ENCODE measurements at places on chromosomes 6 and 20.

GRCh38 chr20:22861990-22862389 is 173.1 kb upstream of the SSTR4 start:
- DNase-seq, result no peak

DNA sequence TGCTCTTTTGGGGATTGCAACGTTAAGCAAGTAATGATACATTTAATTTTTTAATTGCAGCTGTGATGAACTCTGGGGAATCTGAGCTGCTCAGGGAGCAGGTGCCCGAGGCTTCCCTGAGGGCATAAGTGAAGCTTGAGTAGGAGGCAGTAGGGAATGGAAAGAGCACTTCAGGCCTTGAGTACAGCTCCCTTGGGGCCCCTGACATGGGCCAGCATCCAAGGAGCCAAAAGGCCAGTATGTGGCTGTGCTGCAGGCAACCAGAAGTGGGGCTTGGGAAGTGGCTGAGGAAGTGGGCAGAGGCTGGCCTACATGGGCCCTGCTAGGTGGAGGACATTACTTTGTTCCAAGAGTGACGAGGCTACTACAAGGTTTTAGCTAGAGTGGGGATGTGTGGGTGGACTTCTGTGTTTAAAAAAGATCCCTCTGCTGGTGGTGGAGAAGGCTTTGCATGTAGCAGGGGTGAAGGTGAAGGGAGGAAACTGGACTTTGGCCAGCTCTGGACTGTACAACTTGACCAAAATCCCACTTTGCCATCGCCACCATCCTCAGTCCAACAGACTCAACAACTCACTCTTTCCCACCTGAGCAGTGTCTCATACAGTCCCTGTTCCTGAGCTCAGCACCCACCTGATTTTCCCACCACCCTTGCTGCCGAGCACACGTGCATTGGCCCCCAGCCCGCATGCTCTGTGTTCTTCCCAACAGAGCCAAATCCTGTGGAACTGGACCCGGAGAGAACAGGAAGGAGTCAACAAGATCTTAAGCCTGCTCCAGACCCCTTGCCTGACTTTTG is 10.9 kb upstream of the ZNF831 start:
- DNase-seq, result no peak

DNA sequence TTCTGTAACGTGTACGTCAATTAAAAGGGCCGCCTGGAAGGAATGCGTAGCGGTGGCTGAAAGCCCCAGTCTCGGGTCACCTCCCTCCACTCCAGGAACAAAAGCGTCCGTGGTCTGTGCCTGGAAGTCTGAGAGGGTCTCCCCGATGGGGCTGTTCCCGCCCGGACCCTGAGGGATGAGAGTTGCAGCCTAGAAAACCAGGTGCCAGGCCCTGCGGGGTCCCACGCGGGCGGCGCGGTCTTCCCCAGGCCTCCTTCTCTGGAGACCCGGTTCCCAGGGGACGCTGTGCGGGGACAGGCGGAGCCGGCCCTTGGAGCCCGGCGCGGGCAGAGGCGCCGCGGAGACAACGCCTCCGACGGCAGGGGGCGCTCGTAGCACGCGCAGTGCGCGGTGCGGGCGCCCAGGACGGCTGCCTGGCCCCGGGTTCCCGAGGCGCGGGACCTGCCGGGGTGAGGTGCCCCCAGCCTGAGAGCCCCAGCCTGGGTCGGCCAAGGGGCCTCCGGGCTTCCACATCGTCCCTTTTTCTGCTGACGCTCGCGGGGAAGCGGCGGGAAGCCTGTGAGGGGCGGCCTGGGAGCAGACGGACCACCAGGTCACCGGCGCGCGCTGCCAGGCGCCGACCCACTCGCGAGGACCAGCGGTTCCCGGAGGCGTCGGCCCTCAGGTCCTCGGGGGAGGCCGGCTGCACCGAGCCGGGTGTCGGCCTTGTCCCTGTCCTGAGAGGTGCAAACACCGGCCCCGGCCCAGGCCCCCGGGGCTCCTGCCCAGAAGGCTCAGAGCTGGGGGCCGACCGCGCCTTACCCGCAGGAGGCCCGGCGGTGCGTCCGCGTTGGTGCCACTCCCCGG is 5.3 kb upstream of the FOXC1 start:
- peak; percentile 88 for DNase-seq

DNA sequence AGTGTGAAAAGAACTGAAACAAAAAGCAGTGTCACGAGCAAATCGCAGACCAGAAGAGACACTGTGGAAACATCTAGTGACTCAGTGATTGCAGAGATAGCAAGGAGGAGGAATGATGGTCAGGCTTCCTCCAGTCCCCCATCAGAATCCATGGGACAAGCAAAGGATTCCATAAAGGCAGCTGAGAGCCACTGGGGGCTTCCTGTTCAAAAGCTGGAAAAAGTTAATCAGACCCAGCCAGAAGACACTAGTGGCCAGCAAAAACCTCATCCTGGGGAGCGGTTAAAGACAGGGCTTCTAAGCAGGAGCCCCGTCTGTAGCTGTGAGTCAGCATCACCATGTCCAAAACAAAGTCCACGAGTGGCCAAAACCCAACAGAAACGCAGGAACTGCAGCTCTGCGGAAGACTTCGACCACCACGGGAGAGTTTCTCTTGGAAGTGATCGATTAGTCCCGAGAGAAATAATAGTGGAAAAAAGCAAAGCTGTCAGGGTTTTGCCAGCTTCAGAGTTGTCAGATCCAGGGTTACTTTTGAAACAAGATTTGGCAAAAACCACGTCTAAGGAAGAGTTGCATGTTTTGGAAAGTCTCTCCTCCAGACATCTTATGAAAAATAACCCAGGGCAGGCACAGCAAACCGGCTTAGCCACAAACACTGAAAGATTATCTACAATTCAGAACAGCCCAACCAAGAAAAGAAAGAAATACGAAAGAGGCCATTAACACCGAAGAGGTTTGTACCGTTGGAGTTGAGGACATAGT is 51.0 kb downstream of the JAG1 start:
- peak; percentile 71 for DNase-seq

GRCh38 chr6:7891078-7891872 is 19.3 kb downstream of the TXNDC5 start:
- DNase-seq, result peak; percentile 55
